Type B pancreatic cell (in vitro differentiated cells): ENCODE measurements at places on chromosomes 7 and 10. TPM values are rescaled to one million over a fixed set of nuclear protein-coding genes. Genes with fewer than 3 reads are reported as not detected.
A peak's percentile ranks its signal among the peaks of the same experiment; 100 is the strongest.

The SLC39A12 gene
- not detected in 2 replicates for total RNA-seq

The PRSS1 gene
- 10.0 and 118 TPM in 2 replicates for total RNA-seq

DNA sequence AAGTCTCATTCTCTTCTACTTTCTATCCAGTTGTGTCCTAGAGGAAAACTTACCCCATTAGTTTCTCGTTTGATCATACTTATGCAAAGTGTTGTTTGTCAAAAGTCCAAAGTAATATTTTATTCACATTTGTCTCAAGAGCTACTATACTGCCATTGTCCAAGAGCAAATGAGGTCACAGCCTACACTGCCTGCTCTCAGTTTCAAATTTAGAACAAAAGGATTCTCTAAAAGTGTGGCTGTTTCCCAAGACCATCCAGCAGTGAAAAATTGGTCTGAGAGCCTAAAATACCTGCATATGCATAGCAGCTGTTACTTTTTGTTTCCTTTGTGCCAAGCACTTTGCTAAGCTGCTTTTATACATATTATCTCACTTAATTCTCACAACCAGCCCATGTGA lies 439.5 kb upstream of the NFE2L3 start:
- no peak for DNase-seq

DNA sequence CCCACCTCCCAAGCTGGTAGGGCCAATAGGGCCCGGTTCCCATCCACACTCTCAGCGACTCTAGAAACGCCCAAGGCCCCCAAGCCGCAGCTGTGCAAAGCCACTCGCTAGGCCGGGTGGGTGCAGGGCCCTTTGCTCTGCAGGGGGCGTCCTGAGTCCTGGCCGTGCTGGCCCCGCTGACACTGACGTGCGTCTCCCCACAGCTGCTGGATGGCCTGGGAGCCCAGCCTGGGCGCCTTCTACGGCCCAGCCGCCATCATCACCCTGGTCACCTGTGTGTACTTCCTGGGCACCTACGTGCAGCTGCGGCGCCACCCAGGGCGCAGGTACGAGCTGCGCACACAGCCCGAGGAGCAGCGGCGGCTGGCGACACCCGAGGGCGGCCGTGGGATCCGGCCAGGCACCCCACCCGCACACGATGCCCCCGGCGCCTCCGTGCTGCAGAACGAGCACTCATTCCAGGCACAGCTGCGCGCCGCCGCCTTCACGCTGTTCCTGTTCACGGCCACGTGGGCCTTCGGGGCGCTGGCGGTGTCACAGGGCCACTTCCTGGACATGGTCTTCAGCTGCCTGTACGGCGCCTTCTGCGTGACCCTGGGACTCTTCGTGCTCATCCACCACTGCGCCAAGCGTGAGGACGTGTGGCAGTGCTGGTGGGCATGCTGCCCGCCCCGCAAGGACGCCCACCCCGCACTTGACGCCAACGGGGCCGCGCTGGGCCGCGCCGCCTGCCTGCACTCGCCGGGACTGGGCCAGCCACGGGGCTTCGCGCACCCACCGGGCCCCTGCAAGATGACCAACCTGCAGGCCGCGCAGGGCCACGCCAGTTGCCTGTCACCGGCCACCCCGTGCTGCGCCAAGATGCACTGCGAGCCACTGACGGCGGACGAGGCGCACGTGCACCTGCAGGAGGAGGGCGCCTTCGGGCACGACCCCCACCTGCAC lies 31.6 kb upstream of the KNDC1 start:
- DNase-seq: peak; percentile 68

GRCh38 chr7:116224492-116225098 lies 14.3 kb downstream of the TES start:
- DNase-seq: no peak

DNA sequence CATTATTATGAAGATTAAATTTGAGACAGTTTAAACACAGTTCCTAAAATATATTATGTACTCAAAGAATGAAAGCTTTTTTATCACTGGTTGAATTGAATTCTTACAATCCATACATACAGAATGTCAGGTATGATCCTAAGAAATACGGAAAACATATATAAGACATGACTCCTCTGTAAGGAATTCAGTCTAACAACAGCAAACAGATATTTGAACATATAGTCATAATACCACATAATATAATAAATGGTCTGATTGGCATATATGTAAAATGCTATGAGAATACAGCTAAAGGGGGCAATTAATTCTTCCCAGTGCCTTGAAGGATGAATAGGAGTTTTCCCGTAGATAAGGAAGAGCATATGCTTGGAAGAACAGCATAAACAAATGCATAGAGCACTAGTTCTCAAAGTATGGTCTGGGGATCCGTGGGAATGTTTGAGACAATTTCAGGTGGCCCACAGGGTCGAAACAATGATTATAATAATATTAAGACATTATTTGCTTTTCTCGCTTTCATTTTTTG lies 10.6 kb upstream of the ARID5B start:
- no peak for DNase-seq

- no peak for DNase-seq
These were observed 156.2 kb downstream of the DNAJB6 start for GRCh38 chr7:157493017-157493416.

GRCh38 chr10:29238523-29239135 lies 50.2 kb upstream of the LYZL1 start:
- DNase-seq: no peak
